ENCODE measurements at places on chromosomes 1 and 21. TPM values are rescaled to one million over a fixed set of nuclear protein-coding genes. Genes with fewer than 3 reads are reported as not detected.
A peak's percentile ranks its signal among the peaks of the same experiment; 100 is the strongest.

RHBDL2 gene
- not detected for total RNA-seq

- H3K27ac ChIP-seq = no peak overlapping the region
- DNase-seq = no peak
- no peaks in the 10 kb centered on the region for H3K36me3 ChIP-seq
- H3K4me3 ChIP-seq = no peak overlapping the region
These were observed 188.2 kb downstream of the AMY1C start for GRCh38 chr1:103937763-103938357.

UMODL1 gene
- total RNA-seq = not detected

GRCh38 chr1:15326691-15327588 lies 79.9 kb downstream of the FHAD1 start:
- H3K4me1 ChIP-seq = peaks cover 4% of the 10 kb centered on the region
- H3K4me3 ChIP-seq = no peak overlapping the region
- no peak for DNase-seq
- no peaks in the 10 kb centered on the region for H3K36me3 ChIP-seq

MYBPHL gene
- total RNA-seq = not detected

SYT14 gene
- total RNA-seq = not detected

SDHC gene
- total RNA-seq = 175 TPM

DNA sequence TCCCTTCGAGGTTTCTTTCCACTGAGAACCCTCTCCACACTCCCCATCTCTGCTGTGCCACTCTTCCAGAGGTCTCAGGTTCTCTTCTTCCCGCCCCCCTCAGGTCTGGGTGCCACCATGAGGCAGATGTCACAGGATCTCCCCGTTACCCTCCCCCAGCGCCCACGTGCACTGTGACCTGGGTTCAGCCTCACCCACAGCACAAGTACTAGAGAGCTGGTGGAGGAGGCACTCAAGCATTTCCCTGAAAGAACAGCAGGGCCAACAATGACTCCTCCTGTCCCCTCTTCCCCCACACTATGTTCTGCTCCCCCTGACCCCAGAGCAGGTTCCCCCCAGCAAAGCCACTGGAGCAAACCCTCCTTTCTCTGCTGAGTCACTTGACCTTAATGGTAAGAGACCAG lies 14.3 kb downstream of the PLEKHA6 start:
- H3K27me3 ChIP-seq = peaks cover 4% of the 10 kb centered on the region
- H3K36me3 ChIP-seq = no peaks in the 10 kb centered on the region
- H3K27ac ChIP-seq = no peak overlapping the region
- no peak overlapping the region for H3K4me3 ChIP-seq

DNA sequence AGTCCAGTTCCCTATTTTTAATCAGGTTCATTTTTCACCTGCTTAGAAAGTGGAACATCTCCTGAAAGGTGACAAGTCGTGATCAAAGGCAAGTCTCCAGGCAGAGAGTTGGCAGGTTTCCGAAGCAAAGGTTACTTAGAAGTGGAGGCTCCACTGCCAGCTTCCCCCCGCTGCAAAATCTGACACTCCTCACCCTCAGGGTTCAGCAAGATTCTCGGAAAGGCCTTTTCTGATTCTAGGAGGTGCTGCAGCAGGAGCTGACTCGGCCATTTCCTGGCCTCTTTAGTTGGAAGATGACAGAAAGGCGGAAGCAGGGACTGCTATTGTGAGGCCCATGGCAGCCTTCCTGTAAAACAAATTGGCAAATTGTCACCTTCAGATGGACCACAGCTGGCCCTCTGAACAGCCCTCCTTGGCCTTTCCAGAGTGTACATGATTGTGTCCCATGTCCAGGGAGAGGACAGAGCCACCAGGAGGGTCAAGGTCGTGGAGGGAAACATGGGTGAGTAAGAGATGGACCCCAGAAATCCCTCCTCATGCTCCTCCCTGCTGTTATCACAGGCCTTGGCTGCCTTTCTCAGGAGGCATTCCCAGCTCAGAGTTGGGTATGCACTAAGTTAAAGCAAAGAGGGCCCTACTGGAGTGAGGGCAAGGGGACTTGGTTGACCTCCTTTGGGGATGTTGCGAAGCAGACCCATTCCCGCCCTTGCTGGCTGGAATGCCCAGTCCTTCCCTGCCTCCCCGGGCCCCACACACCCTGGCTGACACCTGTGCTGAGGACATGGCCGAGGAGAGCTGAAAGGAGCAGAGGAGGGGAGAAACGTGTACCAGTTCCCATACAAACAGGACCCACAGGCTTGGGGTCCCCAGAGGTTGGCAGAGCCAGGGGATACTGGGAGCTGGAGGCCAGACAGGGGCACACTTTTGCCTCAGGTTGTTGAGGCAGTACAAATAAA lies 115.5 kb upstream of the IRF2BP2 start:
- H3K36me3 ChIP-seq = no peaks in the 10 kb centered on the region
- peak overlapping the region; percentile 99 for H3K27ac ChIP-seq
- peaks cover 89% of the 10 kb centered on the region for H3K4me1 ChIP-seq
- peak overlapping the region; percentile 74 for H3K4me3 ChIP-seq

- DNase-seq = no peak
- H3K27ac ChIP-seq = no peak overlapping the region
- no peaks in the 10 kb centered on the region for H3K4me1 ChIP-seq
- peaks cover 3% of the 10 kb centered on the region for H3K27me3 ChIP-seq
These were observed 56.6 kb downstream of the SYT6 start for GRCh38 chr1:114097109-114097508.

GRCh38 chr1:164912290-164912689 lies 353.3 kb downstream of the PBX1 start:
- no peaks in the 10 kb centered on the region for H3K36me3 ChIP-seq
- no peaks in the 10 kb centered on the region for H3K27me3 ChIP-seq

DNA sequence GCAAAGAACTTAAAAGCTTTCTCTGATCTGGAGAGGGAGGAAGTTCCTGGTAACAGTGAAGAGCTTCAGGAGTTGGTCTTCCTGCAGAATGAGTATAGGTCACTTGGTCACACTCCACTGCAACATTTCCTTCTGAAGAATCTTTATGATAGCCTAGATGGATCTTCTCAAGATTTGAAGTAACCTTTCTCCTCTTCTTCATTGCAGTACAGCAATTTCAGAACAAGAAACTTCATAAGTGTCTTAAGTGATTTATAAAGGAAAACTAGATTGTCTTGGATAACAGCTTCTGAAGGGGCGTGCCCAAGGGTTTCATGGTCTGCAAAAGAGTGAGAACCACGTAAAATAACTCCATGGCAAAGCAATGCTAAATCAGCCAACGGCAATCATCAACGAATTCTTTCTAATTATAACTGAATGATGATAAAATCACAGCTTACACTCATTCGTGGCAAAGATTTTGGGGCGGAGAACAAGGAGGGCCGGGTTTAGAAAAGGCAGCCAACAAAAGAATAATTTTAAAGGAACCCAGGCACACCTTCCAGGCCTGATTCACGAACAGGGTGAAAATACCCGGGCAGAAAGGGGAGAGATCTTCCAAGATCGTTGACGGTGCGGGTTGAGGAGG lies 53.9 kb upstream of the ASPM start:
- H3K4me3 ChIP-seq = peak overlapping the region; percentile 88
- H3K27ac ChIP-seq = peak overlapping the region; percentile 92
- H3K36me3 ChIP-seq = peaks cover 6% of the 10 kb centered on the region

ANGPTL3 gene
- not detected for total RNA-seq

GRCh38 chr21:35002879-35003722 lies 46.0 kb downstream of the RUNX1 start:
- no peak for DNase-seq
- H3K27me3 ChIP-seq = no peaks in the 10 kb centered on the region
- H3K4me1 ChIP-seq = peaks cover 86% of the 10 kb centered on the region
- H3K27ac ChIP-seq = peak overlapping the region; percentile 17
- H3K36me3 ChIP-seq = peaks cover 4% of the 10 kb centered on the region
- no peak overlapping the region for H3K4me3 ChIP-seq

DNA sequence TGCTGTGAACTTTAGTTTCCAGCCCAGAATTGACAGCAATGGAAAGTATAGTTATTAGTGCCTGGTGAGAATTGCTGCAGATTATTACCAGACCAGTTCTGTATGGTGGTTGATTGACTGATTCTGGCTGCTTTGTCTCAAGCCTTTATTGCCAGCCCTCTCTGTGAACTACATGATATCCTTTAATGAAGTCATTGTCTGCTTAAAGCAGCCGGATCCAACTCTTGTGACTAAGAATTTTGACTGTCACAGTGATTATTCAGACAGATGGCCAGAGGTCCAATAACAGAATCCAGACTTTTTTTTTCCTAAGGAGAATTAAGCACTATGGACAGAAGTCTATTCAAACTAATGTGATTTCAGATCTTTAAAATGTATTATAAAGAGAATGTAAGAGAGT lies 1548.6 kb upstream of the B3GALT2 start:
- no peaks in the 10 kb centered on the region for H3K4me1 ChIP-seq
- no peak for DNase-seq
- H3K36me3 ChIP-seq = no peaks in the 10 kb centered on the region
- no peaks in the 10 kb centered on the region for H3K27me3 ChIP-seq
- no peak overlapping the region for H3K4me3 ChIP-seq

TMIGD3 gene
- not detected for total RNA-seq

LCE1A gene
- not detected for total RNA-seq

DNA sequence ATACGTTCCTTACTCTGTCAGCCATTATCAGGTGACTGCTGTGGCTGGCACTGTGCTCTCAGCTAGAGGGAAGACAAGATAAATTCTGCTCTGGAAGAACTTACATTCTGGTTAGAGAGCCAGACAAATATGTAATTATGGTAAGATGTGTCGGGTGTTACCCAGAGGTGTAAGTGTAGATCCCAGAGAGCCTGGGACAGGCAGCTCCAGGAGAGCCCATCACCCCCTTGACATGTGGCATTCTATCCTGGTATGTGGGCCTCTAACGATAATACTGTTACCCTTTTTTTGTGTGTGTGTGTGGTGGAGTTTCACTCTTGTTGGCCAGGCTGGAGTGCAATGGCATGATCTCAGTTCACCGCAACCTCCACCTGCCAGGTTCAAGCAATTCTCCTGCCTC lies 19.0 kb downstream of the TRNAU1AP start:
- DNase-seq = no peak
- H3K4me1 ChIP-seq = no peaks in the 10 kb centered on the region
- no peak overlapping the region for H3K4me3 ChIP-seq
- H3K27me3 ChIP-seq = no peaks in the 10 kb centered on the region
- H3K27ac ChIP-seq = no peak overlapping the region

CAPZA1 gene
- 230 TPM for total RNA-seq

DNA sequence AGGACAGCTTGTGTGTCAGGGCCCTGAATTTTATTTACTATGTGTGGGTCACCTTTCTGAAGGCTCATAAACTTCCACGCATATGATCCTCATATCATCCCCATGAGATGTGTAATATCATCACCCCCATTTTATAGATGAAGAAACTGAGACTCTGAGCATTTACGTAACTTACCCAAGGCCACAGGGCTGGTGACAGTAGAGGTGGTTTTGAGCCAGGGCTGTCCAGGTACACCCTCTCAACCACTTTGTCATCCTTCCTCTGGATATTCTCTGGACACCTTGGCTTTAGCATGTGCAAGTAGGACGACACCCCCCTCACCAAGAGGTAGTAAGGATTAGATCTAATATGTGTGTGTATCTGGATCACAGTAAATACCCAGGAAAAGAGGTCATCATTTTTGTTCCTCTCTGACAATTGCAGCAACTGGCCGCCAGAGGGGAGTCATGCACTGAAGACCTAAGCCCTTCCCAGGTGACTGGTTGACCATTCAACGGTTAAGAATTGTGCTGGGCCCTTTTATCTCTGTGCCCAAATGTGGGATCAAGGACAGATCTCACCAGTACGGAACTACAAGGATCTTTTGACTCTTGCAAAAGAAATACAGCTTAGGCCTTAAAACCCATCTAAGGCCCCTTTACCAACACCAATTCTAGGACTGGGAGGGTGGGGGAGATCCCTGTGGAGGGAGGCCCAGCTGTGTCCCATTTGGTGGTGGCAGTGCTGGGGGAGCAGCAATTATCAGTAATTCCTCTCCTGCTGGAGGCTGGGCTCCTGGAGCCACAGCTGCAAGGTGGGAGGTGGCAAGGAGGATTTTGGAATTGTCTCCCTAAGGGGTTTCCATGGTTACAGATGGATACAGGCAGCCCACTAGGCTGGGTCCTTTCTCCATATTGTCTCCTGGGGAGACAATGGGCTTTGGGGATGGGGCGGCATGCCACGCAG lies 13.7 kb upstream of the E2F2 start:
- H3K27ac ChIP-seq = no peak overlapping the region
- H3K4me3 ChIP-seq = no peak overlapping the region
- DNase-seq = peak; percentile 85

UTS2 gene
- not detected for total RNA-seq

RYR2 gene
- 0.02 TPM for total RNA-seq

LENEP gene
- total RNA-seq = not detected

- DNase-seq = no peak
- no peak overlapping the region for H3K27ac ChIP-seq
- peaks cover 9% of the 10 kb centered on the region for H3K27me3 ChIP-seq
These were observed 66.0 kb upstream of the CLDN14 start for GRCh38 chr21:36545776-36546511.

DNA sequence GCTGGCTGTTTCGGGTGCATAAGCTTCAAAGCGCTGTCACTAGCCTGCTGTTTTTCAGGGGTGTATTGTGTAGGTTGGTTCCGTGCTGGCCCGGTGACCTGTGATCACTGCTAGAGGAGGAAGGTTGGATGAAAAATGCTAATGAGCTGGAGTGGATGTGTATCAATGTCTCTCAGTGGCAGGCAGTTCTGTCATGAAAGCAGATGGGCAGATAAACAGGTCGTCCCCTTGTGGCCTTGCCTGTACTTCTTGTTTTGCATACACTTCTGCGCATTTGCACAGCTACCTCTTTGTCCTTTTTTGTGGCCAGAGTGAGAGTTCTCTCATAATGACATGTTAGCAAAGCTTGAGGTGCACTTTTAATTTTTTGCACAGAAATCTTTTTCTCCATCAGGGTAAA lies 2.9 kb downstream of the SELENON start:
- peaks cover 38% of the 10 kb centered on the region for H3K4me1 ChIP-seq
- no peak overlapping the region for H3K4me3 ChIP-seq
- H3K27me3 ChIP-seq = no peaks in the 10 kb centered on the region
- DNase-seq = peak; percentile 41
- H3K36me3 ChIP-seq = peaks cover 5% of the 10 kb centered on the region
- H3K27ac ChIP-seq = no peak overlapping the region

DNA sequence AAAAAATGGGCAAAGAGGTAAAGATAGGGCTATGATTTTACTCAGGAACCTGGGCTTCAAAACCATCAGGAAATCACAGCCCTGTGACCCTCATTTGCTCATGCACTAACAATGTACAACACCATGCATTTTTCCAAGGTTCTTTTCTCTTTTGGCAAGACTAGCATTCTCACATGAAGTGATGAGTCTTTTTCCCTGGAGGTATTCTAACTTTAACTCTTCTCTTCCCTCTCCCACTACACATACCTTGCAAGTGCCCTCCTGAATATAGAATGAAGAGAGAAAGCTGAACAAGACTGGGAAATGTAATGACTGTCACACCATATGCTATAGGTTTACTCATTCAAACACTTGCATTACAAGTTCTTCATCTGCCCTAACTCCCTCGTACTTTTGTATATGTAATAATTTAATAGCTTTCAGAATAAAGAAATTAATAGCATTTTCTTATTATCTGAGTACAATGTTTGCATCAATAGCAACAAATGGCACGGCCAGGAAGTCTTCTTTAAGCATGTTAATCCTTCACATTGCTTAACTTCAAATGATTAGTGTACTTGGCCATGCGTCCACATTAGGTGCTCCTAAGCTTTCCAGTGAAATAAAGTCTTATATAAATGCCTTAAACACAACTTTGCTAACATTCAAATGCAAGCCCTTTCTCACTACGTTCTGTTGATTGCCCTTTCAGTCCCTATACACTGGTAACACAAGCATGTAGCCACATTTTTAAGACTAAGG lies 1.8 kb downstream of the NIBAN1 start:
- no peak for DNase-seq
- peaks cover 56% of the 10 kb centered on the region for H3K4me1 ChIP-seq
- H3K4me3 ChIP-seq = peak overlapping the region; percentile 80
- H3K36me3 ChIP-seq = peaks cover 3% of the 10 kb centered on the region
- H3K27ac ChIP-seq = peak overlapping the region; percentile 98

- no peak for DNase-seq
- peaks cover 57% of the 10 kb centered on the region for H3K4me1 ChIP-seq
- no peak overlapping the region for H3K27ac ChIP-seq
- no peak overlapping the region for H3K4me3 ChIP-seq
These were observed 138.8 kb upstream of the RAB4A start for GRCh38 chr1:229132106-229132443.

Measured in activated CD8-positive, alpha-beta T cell treated with anti-CD3 and anti-CD28 coated beads for 36 hours (primary cell).